ENCODE measurements at places on chromosomes 3 and 15.

DNA sequence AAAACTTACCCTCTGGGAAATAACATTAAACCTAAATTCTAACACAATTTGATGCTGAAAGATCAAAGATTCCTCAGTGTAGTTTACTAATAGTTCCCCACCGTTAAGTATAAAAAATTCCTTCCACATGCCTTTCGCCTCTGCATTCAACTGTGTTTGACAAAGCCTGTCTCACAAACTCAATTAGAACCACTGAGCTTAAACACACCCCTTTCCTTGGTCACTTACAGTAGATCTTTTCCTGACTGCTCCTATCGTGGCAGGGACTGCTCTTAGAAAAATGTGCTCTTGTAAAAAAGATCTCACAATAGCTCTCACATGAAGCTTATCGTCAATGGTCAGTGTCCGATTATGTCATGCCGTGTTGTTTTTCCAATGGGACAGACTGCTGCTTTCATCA, 8.9 kb upstream of the KBTBD8 start:
- no peak for DNase-seq

DNA sequence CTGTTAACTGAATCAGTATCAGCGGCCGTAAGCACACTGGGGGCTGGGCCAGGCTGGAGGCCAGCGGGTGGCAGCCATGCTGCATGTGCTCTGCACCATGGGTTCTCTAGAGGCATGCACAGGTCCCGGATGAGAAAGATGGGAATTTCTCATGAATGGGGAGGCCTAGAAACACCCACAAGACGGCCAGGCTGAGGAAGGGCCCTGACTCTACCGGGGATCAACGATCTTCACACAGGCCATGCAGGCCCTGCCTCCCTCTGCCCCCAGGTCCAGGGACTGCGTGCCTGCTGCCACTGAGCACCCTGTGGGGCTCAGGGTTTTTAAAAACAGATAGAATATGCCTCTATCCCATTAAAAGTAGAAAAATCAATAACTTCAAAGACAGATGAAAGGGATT, 32.7 kb downstream of the SLC41A3 start:
- DNase-seq: no peak

GRCh38 chr3:141915016-141915415, 38.6 kb downstream of the ATP1B3 start:
- no peak for DNase-seq

DNA sequence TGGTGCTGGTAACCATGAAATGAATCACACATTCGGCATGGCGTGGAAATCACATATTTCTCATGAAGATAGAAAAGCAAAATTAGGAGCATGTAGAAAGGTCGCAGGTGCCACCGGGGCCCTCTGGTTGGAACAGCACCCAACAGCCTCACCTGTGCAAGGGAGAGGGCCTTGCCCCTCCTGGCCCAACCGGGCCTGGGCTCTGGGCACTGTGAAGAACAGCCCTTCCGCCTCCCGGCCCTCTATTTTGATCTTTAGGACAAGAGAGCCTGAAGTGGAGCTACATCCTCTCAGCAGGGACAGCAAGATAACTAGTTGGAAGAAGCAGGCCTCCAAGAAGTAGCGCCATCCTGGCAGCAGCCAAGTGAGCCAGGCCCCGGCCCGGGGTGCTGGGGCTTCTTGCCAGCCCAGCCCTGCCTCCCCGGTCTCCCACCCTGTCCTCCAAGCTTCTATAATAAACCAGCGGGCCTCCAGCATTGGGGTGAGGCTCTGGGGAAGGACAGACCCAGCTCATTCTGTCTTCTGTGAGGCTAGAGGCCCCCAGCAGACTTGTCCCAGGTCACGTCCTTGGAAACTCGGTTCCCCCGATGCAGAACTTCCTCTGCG, 46.1 kb upstream of the FGD5 start:
- no peak for DNase-seq

GRCh38 chr15:62360332-62361097, 195.4 kb upstream of the C2CD4B start:
- DNase-seq: no peak

- DNase-seq: no peak
Measured at GRCh38 chr3:97960551-97960950, 11.7 kb downstream of the RIOX2 start.

GRCh38 chr3:151082880-151083838, 2.3 kb upstream of the MED12L start:
- DNase-seq: no peak

DNA sequence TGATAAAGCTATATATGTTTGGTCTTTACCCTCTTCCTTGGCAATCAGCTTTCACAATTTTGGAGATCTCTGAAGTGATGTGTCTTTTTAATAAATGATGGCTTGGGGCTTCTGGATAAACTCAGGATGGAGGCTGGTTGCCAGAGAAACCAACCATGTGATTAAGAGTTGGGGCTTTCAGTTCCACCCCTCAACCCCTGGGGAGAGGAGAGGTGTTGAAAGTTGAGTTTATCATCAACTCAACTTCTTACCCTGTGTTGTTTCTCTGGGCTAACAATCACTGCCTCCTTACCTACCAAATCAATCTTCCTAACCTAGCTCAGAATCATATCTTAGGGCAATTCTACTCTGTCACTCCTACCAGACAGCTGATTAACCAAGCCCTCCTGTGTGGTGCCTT, 735.8 kb downstream of the ZPLD1 start:
- DNase-seq: no peak

GRCh38 chr15:99486371-99487336, 79.1 kb upstream of the MEF2A start:
- no peak for DNase-seq

DNA sequence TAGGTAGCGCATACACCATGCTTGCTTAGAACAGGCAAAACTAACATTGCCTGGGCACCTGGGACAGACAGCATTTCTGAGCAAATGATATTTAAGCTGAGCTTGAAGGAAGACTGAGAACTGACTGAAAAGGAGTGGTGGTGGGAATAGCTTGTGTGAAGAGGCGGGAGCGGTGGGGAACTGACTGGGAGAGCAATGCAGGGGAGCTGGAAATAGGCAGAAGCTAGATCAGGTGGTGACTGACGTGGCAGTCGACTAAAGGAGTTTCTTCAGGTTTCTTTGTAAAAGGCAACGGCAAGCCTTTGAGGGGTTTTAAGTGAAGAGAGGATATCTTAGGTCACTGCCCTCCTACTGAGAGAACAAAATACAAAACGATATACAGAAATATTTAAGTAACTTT, 61.8 kb downstream of the NEO1 start:
- no peak for DNase-seq

DNA sequence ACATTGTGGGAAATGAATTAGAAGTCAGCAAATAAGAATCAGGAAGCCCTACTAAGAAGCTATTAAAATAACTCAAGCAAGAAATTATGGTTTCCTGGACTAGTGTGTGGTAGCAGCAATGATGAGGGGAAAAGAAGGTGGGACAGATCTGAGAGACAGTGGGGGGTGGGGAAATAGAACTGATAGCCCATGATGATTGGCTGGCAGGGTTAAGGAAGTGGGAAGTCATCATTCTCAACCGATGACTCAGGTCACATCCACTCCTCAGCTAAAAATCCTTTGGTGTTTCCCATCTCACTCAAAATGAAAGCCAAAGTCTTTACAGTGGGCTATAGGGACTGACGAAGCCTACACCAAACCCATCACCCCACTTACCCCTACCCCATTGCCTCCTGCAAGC, 153.9 kb upstream of the ARHGEF26 start:
- DNase-seq: no peak

DNA sequence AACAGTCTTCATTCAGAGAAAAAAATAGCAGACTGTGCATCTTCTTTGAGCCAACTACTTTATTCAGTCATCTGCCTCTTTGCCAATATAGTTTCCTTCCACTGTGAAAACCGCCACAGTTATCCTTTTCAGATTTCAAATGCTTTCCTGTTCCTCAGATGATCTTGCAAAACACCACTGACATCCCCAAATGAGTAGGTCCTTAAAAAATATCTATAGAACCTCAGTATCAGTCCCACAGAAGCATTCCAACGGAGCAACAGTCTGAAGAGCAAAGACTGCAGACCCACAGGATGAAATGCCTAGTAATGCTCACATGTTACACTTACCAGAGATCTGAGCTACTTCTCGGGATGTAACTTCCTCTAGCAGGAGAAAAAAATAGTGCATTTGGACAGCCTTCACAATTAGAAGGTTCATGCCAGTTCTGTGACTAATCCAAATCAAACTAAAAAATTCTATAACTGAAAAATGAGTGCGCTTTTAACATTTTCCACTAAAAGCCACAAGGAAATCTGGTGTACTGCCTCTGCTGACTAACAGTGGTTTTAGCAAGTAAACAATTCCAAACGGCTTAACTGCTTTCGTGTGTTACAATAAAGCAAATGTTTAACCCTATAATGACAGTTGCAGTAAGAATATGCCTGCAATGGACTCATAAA, at the start of gene ANKRD28:
ANKRD28 (minus strand) TSS at position 338 of the 662 bp plus-strand sequence. CDS start 1,458 bp downstream, outside the sequence.
- peak; percentile 67 for DNase-seq

DNA sequence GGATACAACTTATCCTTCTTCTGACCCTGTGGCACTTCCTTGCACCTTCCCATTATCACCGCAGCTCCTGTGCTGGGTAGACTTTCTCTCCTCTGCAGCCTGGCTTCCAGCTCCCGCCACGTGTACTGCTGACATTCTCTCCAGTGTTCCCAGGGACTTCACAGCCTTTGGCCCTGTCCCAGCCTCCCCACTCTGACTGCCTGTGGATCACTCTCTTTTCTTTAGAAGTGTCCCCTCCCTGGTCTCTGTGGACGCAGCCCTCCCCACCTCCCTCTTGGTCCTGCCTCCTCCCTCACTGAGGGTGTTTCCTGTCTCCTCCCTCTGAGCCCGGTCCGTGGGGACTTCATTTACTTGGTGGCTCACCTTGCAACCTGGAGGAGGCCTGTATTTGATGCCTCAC, 17.4 kb downstream of the PDIA5 start:
- DNase-seq: no peak
